ENCODE measurements at places on chromosomes 1 and 21. TPM values are rescaled to one million over a fixed set of nuclear protein-coding genes. Genes with fewer than 3 reads are reported as not detected.

Gene DLGAP3
- total RNA-seq = 0.09 TPM

Gene RAB25
- not detected for total RNA-seq

Gene KRTAP19-1
- not detected for total RNA-seq

Gene SMCP
- total RNA-seq = not detected

Gene BMP8A
- total RNA-seq = 0.36 TPM

Gene TMEM269
- total RNA-seq = not detected

Gene MTARC1
- 2.2 TPM for total RNA-seq

Gene ANGPTL1
- total RNA-seq = under 0.01 TPM

Gene SMYD2
- 75.9 TPM for total RNA-seq

Gene PTGER3
- under 0.01 TPM for total RNA-seq

Gene C1QTNF12
- total RNA-seq = 0.45 TPM

Gene GLRX2
- total RNA-seq = 11.9 TPM

Gene SETDB1
- 35.1 TPM for total RNA-seq

Gene ADAMTS5
- under 0.01 TPM for total RNA-seq

Gene PPIAL4G
- total RNA-seq = not detected

Gene VWA1
- 4.4 TPM for total RNA-seq

Gene F11R
- total RNA-seq = 143 TPM

Gene MANEAL
- total RNA-seq = 0.75 TPM

Gene CROCC
- total RNA-seq = 18.9 TPM

Gene ARHGAP30
- not detected for total RNA-seq

Gene FAM72D
- 0.94 TPM for total RNA-seq

Gene HSF2BP
- total RNA-seq = 4.3 TPM

Gene C1QA
- total RNA-seq = not detected

Gene OR10J5
- total RNA-seq = not detected

Gene GLIS1
- total RNA-seq = 0.28 TPM

Gene NID1
- 60.6 TPM for total RNA-seq

Gene ASCL5
- not detected for total RNA-seq

Gene ATP6V1G3
- total RNA-seq = not detected

Gene CFAP57
- total RNA-seq = 0.28 TPM

Data from endothelial cell of coronary artery (primary cell).